ENCODE measurements at places on chromosomes 13 and 19. TPM values are rescaled to one million over a fixed set of nuclear protein-coding genes. Genes with fewer than 3 reads are reported as not detected.

Gene CERS4
- total RNA-seq = 25.6 TPM

Gene ZNF728
- total RNA-seq = 3.4 TPM

Gene LGI4
- total RNA-seq = 5.5 TPM

Gene NPHS1
- total RNA-seq = 1.0 TPM

Gene ZFP82
- total RNA-seq = 4.8 TPM

Data from heart left ventricle (tissue), 16 donors.